CD4-positive, alpha-beta T cell treated with Interferon alpha-2 for 1 hour (primary cell): ENCODE measurements at places on chromosomes 3 and 15.

GRCh38 chr3:18917923-18918322 lies 230.4 kb upstream of the KCNH8 start:
- DNase-seq = no peak

DNA sequence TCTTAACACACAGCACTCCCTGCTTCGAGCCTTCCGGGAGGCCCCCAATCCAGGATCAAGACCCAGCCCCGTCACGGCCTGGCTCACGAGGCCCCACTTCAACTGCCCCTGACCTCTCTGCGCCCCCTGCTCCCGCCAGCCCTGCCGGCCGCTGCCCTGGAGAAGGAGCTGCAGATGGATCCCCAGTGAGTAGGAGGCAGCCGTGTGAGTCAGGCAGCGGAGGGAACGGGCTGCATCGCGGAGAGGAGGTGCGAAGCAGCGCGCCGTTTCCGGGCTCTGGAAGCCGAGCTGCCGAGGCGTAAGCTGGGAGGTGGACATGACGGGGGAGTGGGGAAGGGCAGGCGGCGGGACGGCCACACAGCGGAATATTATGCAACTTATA lies 133.4 kb downstream of the TPRA1 start:
- DNase-seq = no peak

DNA sequence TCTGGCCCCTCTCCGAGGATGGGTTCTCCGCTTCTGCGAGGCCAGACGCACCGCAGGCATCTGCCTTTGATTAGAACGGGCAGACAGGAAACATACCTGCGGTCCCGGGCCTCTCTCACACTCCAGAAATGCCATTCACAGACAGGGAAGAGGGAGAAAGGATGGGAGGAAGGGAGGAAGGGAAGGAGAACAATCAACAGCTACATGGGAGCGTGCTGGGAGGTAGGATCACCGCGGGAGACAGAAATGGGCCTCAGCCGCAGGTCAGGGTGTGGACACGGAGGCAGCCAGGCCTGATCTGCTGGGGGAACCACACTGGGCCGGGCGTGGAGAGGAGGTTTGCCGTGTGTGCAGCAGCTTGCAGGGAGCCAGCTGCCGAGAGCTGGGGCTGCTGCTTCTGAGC lies 90.7 kb upstream of the RGMA start:
- DNase-seq = no peak

DNA sequence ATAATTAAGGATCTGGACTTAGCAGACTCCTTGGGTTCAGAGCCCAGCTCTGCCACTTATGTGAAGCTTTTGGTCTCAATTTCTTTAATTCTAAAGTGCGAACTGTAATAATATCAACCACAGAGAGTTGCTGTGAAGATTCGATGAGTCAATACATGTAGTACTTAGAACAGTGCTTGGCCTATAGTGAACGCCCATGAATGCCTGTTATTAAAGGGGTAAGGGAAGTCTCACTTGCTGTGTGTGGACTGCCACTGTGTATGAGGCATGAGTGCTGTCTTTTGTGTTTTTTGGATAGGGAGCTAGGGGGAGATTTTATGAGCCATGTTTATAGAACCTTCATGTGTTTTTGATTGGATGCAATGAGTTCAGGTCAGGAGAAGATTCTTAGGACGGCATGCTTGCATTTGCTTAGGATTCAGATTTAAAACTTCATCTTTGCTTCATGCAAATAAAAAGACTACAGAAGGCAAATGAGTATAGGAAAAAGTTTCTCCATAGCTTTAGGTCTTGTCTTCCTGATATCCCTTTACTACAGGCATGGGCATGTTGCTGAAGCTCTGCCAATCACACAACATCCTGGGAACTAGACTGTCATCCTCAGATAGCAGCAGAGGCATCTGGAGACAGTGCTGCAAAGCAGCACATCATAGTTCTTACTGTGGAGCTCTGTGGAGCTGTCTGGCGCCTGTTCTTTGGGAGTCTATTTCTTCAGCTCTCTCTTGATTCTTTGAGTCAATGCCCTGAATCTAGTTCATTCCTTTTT lies 50.0 kb downstream of the PLS1 start:
- no peak for DNase-seq

- no peak for DNase-seq
Observed at GRCh38 chr3:136690599-136690998, 61.6 kb downstream of the STAG1 start.

DNA sequence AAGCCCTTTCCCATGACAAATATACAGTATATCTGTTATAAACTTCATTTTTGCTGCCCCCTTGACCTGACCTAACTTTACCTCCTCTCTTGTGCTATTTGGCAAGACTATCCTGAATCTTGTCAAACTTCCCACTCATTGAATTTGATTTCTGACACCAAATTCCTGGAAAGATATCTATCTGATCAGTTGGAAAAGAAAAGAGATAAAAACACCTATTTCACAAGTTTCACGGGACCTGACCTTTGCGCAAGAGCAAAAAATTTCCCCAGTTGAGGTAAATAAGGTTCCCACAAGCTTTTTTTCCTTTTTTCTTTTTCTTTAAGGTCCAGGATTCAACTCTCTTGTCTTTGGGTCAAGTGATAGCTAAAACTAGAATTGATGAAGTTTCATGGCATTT lies 189.2 kb upstream of the LPP start:
- no peak for DNase-seq

DNA sequence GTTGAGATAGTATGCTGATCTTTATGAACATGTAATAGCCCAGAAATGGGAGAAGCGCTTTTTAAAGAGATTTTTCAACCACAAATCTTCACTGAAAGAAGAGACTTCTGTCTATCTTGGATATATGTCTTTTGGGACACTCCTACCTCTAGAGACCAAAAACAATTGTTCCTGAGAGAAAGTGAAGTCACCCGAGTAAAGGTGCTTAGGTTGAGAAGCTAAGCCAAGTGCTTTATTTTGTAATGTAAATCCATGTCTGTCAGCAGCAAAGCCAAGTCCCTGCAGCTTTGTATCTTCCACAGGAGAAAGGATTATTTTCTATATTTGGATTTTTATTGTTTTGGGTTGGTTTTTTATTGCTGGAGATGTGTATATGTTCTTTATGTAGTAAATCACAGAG lies 32.1 kb upstream of the B3GALNT1 start:
- DNase-seq = no peak

DNA sequence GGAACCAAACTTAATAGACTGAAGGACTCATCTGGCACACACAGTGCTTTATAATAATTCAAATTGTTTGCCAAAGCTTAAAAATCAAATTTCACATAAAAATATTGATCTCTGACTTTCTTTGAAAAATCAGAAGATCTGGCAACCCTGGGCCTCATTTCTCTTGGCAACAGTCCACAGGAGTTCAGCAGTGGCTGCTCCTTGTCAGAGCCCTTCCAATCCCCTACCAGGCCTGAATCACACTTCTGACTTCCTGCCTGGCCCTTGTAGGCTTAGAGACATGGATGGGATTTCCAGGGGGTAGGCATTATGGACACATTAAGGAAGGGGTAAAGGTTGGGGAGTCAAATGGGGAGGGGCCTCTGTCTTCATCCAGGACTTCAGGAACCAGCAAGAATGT lies 55.5 kb downstream of the PLS1 start:
- DNase-seq = no peak
